ENCODE measurements at places on chromosomes 3 and 15. TPM values are rescaled to one million over a fixed set of nuclear protein-coding genes. Genes with fewer than 3 reads are reported as not detected.

TAMM41 gene
- 47.3 TPM for total RNA-seq

APOD gene
- total RNA-seq, result 60.0 TPM

A4GNT gene
- total RNA-seq, result not detected

GRCh38 chr3:51163051-51163450 is 222.0 kb upstream of the MANF start:
- no peak for DNase-seq

DNA sequence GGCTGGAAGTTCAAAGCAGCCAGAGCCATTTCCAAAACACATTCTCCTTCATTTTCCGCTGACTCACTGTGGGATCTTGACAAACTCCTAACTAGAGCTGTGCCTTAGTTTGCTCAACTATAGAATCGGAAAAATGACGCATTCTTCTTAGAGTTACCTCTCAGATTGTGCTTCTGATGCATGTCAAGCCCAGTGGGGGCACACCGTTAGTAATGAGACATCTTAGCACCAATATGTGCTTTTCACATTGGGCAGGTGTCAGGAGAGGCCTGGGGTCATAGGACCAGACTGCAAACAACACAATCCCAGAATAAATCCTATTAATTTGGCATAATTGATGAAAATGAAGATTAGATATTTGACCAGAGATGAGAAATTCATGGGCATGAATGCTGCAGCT is 71.3 kb upstream of the UBE3A start:
- DNase-seq, result no peak

Data from ureter (tissue), 1 donor.